ENCODE measurements at places on chromosomes 11 and 22.

- H3K36me3 ChIP-seq: peaks cover 70% of the 10 kb centered on the region
- H3K27me3 ChIP-seq: no peaks in the 10 kb centered on the region
- H3K4me3 ChIP-seq: no peak overlapping the region
Measured at GRCh38 chr22:49905465-49905864, 12.8 kb downstream of the ALG12 start.

DNA sequence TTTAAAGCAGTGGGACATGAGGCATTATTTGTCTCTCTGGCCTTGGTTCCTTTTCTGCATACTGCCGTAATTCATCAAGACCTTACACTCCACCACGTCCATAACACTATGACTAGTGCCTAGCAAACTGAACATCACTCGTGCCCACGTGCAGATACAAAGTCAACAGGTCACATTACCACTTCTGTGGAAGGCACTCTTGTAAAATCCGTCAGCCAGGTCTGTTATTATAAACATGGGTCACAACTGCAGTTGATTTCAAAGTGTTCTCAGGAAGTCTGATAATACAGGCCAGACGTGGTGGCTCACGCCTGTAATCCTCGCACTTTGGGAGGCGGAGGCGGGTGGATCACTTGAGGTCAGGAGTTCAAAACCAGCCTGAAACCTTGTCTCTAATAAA lies 14.1 kb downstream of the VSIG10L2 start:
- no peak overlapping the region for H3K27ac ChIP-seq
- no peak for DNase-seq
- H3K4me1 ChIP-seq: no peaks in the 10 kb centered on the region
- H3K4me3 ChIP-seq: no peak overlapping the region
- H3K36me3 ChIP-seq: no peaks in the 10 kb centered on the region

- H3K4me3 ChIP-seq: peak overlapping the region; percentile 86
- peaks cover 18% of the 10 kb centered on the region for H3K36me3 ChIP-seq
- H3K27ac ChIP-seq: no peak overlapping the region
Measured at GRCh38 chr11:16612566-16613261, 125.7 kb upstream of the C11orf58 start.

GRCh38 chr11:31464436-31464835 lies 45.0 kb downstream of the IMMP1L start:
- H3K4me3 ChIP-seq: no peak overlapping the region
- no peaks in the 10 kb centered on the region for H3K4me1 ChIP-seq
- H3K27ac ChIP-seq: no peak overlapping the region
- DNase-seq: no peak
- no peaks in the 10 kb centered on the region for H3K27me3 ChIP-seq
- no peaks in the 10 kb centered on the region for H3K36me3 ChIP-seq

- DNase-seq: no peak
- H3K4me3 ChIP-seq: no peak overlapping the region
- no peaks in the 10 kb centered on the region for H3K36me3 ChIP-seq
- H3K27ac ChIP-seq: no peak overlapping the region
- H3K4me1 ChIP-seq: no peaks in the 10 kb centered on the region
Measured at GRCh38 chr11:71518506-71519471, 8.3 kb upstream of the KRTAP5-7 start.
